Activated CD8-positive, alpha-beta memory T cell treated with anti-CD3 and anti-CD28 coated beads for 48 hours (primary cell): ENCODE measurements at places on chromosomes 2 and 18.
A peak's percentile ranks its signal among the peaks of the same experiment; 100 is the strongest.

GRCh38 chr18:25456334-25457010 lies 104.5 kb upstream of the ZNF521 start:
- no peak for DNase-seq

GRCh38 chr18:36572135-36572856 lies 256.5 kb downstream of the TPGS2 start:
- DNase-seq: no peak

DNA sequence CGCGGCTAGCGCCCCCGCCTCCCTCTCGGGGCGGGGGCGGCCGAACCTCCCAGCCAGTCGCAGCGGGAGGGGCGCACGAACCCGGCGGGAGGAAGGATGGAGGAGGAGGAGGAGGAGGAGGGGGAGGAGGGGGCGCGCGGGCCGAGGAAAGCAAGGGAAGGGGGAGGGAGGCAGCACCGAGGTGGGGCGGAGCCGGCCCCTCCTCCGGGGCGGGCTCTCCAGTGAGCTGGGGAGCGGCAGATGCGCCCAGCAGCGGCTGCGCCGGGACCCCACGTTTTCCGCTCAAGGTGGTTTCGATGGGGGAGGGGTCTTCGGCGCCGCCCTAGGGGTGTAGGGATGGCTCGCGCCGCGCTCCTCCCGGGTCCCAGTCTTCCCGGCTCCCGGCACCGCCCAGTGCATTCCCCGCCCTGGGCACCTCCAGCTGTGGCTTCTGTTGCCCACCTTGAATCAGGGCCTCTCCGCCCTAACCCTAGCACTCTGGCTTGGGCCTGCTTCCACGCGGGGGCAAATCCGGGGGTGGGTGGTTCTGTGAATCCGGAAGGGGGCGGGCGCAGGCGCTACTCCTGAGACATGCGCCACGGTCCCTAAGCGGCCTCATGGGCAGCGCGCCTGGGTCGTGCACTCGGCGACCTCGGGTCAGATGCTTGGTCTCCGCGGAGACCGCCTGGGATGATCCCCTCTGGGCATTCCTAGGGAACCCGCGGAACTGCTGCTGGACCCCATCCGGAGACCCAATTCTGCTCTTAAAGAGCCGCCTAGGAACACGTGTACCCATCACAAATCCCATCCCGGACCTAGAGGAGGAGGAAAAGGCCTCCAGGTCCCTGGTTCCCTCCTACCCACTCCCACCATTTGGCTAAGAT lies at the start of gene FBXO41:
Gene FBXO41 (minus strand): TSS at position 183 of the 863 bp plus-strand sequence. CDS start 14,848 bp downstream, outside the sequence.
- peak; percentile 60 for DNase-seq

DNA sequence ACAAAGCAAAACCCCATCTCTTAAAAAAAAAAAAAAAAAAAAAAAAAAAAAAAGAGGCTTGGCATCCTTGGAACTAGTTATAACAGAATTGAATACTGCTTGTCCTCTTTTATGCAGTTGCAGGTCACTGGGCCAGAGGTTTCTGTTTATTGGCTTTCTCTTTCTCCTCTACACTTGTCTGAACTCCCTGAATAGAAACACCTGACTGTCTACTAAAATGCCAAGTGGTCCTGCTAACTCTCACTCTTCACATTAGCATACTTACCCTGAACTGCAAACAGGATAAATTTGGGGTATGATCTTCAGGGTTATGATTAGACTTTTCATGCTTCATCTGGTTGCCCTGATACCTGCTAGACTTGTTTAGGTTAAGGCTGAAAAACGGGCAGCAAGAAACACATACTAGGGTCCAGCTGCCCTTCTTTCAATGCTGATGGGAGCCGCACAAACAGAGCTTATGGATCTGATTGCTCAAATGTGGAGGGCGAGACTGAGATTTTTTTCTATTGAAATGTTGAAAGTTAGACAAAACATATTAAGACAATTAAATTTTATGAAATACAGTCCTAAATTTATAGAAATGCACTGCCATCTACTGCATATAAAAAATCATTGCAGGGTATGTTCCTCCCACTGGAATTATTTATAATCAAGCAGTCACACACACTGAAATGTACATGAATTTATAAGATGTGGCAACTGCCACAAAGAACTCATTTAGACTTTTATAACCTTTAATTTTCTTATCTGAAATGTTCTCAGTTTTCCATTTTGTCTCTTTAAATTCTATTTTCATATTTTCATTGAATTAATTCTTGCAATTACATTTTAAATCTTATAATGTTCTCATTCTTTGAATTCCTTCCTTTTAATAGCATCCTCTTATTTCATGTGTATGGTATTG lies 40.8 kb downstream of the GTF3C3 start:
- DNase-seq: no peak

DNA sequence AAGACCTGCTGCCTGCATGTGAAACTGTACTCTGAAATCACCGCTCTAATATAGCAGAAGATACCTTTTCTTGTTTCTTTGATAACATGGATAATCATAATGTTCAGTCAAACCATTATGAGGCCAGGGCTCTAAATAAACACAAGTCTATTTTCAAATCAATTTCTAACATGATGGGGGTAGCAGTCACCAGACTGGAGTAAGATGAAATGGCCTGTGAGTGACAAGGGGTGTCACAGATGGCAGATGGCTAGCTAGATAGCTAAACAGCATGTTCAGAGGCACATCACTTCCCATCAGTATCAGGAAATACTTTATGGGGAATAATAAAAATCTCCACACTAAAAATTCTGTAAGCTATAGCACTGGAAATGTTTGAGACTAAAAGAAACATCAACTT lies 14.0 kb downstream of the MBD2 start:
- no peak for DNase-seq

DNA sequence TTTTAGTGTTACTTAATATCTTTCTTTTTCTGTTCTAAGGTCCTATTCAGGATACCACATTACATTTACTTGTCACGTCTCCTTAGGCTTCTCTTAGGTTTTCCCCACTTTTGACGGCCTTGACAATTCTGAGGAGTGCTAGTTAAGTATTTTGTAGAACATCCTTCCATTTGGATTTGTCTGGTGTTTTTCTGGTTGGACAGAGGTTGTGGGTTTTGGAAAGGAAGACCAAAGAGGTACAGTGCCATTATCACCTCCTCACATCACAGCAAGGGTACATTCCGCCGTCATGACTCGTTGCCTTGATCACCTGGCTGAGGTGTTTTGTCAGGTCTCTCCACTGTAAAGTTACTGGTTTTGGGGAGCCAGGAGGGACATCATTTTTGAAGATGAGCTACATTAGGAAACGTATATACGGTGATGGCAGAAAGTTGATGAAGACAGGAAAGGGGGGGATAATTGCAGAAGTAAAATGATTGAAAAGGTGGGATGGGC lies 88.4 kb upstream of the TMEM247 start:
- DNase-seq: no peak

- DNase-seq: no peak
These were observed 3.0 kb upstream of the GPC1 start for GRCh38 chr2:240432430-240432819.

DNA sequence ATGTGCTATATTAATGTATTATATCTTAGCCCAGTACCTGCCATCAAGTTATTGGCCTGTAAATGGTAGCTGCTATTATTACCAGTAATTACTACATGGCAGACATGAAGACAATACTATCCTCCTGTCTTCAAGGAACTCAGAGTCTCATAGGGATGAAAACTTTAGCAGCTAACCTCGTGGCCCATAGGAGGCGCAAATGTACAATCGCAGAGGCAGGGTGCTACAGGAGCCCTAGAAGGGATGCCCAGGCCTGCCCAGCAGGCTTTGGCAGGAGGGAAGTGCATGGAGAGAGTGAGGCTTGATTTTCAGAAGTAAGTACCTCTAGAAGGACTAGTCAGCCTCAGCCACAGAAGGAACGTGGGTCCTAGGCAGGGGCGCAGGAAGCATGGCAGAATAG lies 44.7 kb upstream of the KIDINS220 start:
- DNase-seq: no peak

DNA sequence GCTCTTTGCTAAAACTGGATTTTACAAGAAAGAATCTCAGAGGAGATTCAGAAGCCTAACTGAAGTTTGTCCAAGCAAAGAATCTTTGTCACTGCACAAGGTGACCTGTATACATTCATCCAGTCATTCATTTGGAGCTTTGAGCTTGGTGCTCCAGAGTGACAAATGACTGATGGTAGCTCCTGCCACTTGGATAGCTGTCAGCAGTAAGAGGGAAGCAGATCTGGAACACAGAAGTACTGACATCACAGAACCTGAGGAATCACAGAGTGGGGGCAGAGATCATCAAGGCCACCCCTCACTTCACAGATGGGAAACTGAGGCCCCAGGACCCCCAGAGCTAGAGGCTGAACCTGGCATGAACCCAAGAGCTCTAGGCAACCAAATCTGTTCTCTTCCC lies 28.8 kb upstream of the IGFBP2 start:
- no peak for DNase-seq

DNA sequence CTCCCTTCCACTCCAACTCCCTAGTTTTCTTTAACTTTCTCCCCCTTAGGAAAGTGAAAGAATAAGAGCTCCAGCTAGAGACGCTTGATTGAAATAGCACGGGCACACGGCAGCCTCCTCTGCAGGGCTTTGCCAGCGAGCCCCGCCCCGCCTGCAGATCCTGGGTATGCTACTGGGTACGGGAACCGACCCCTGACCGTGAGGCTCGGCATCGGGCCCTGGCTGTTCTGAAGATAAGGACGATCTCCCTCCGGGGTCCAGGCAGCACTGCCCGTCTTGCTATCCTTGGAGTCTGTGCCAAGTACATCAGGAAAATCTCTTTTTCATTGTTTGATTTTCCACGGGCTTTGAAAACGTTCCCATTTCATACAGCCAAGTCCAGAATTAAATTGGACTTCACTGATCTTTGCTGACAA lies 284.5 kb downstream of the MTX2 start:
- no peak for DNase-seq

- DNase-seq: no peak
These were observed 94.6 kb upstream of the SMAD2 start for GRCh38 chr18:48024881-48025660.

- DNase-seq: no peak
These were observed 262.7 kb upstream of the FN1 start for GRCh38 chr2:215698566-215698965.

- DNase-seq: no peak
These were observed 1038.0 kb upstream of the PIK3C3 start for GRCh38 chr18:40917056-40917455.

DNA sequence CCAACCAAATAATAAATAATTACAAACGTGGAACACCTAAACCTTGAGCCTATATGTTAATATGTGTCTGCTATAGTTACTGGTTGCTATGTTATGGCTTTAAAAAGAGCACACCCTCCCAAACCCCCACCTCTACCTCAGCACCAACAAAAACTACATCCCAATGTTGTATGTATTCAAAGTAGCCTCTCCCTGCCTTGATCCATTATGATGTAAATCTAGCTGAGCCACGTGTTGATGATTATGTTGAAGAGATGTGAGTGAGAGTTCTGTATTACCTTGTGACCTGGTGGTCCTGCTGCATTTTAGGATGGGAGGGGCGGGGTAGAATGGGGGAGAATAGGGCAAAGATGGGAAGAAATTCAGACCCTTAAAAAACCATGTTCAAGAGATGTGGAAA lies 4.8 kb downstream of the MFSD6 start:
- no peak for DNase-seq

DNA sequence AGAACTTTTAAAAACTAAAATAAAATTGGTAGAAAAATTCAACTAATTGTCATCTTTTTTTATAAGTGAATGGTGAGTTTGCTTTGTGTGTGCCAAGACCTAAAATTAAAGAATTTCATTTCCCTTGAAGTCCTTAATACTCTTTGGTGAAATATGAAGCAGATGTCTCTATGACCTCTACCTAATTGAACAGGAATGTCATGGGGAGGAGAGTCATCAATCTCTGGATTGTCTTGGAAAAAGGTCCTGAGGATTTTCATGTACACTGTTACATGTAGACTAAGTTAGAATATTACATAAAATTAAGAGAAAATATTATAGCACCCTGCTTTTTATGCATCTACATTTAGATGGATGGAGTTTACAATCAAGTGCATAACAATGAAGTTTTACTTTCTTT lies 177.9 kb upstream of the LRP1B start:
- no peak for DNase-seq

DNA sequence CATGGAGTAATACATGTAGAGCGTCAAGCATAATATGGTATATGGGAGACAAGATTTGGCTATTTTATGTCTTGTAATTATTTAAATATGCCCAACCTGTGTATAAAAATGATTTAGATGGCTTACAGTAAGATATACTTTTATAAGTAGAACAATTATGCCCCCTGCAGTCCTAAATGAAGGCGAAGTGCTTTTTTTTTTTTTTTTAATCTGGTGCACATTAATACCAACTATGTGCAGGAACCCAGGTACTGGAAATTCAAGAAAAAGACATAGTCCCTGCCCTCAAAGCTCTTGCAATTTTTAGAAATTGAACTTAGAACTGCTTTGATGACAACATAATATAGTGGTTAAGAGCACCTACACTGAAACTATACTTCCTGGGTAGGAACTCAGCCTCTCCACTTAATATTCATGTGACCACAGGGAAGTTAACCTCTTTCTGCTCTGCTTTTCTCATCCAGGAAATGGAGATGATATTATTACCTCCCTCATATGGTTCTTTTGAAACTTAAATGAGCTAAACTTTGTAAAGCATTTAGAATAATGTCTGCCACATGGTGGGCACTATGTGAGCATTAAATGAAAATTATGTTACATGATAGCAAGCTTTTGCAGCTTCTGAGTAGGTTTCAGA lies 38.1 kb downstream of the AFTPH start:
- no peak for DNase-seq

GRCh38 chr2:95345563-95346230 lies 48.5 kb downstream of the KCNIP3 start:
- DNase-seq: peak; percentile 40

DNA sequence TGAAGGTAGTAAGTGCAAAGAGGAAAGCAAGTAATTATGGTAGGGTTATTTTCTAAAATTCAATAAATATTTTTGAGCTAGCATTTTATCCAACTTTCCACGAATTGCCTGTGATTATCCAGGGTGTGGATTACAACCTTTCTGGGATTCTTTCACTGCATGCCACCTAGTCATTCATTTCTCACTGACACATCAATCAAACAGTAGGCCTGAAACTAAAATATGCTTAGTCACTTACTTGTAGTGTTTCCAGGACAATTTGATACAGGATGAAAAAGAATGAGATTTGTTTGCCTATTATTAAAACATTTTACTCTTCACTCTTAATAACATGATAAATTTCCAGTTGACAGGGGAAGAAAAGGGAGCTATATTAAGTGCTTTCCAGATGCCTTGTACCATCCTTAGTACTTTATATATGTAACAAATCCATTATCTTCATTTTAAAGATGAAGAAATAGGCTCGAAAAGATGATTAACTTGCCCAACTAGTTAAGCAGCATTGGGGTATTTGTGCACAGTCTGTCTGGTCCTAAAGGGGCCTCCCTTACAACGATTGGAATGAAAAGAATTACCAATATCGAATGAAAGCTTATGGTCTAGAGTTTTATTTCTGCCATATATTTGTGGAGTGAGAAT lies 70.4 kb downstream of the KCTD1 start:
- DNase-seq: no peak

GRCh38 chr18:1392865-1393734 lies 488.4 kb downstream of the ADCYAP1 start:
- DNase-seq: no peak

- DNase-seq: peak; percentile 3
These were observed 796 bp downstream of the MYO1B start for GRCh38 chr2:191245869-191246531.
